ENCODE measurements at places on chromosomes 1 and 21. TPM values are rescaled to one million over a fixed set of nuclear protein-coding genes. Genes with fewer than 3 reads are reported as not detected.

DNA sequence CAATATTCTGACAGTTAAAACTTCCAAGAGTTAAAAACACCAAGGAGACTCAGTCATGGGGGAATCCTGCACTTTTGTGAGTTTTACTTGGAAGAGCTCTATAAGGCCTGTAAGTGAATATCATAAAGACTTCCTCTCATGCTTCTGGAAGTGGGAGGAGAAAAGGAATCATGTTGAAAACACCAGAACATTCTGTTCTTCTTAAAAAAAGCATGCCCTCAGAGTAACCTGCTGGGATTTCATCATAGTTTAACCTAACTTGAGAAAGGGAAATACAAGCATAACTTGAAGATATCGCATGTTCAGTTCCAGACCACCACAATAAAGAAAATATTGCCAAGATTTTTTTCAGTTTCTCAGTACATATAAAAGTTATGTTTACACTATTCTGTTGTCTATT, 51.9 kb downstream of the COL11A1 start:
- no peak for DNase-seq

Gene FAM3B
- total RNA-seq = 6.1 TPM

Gene VWA5B1
- 0.14 TPM for total RNA-seq

DNA sequence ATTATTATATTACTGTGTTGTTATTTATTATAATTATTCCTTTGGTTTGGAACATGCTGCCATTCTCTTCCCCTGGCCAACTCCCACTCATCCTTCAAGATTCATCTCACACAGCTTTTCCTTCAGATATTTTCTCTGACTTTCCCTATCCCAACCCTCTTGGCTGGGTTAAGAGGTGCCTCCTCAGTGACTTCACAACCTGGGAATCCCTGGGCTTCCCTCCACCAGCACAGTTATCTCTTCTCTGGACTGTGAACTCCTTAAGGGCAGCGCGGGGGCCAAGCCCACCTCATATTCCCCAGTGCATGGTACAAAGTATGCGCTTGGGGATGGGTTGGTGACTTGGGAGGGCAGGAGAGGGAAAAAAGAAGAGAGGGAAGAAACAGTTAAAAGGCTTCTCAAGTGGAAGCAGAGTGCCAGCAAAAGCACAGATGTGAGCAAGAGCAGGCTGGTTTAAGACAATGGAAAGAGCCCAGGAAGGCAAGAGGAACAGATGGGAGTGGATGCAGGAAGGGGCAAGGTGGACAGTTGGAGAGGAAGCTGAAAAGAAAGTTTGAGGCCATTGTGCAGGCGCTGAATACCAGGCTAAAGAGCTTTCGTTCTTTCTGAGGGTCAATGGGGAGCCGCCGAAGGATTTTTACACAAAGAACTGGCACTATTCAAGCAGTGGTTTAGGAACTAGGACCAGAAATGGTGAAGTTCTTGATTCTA, 132.3 kb downstream of the BEND5 start:
- DNase-seq = no peak

Gene MROH9
- not detected for total RNA-seq

DNA sequence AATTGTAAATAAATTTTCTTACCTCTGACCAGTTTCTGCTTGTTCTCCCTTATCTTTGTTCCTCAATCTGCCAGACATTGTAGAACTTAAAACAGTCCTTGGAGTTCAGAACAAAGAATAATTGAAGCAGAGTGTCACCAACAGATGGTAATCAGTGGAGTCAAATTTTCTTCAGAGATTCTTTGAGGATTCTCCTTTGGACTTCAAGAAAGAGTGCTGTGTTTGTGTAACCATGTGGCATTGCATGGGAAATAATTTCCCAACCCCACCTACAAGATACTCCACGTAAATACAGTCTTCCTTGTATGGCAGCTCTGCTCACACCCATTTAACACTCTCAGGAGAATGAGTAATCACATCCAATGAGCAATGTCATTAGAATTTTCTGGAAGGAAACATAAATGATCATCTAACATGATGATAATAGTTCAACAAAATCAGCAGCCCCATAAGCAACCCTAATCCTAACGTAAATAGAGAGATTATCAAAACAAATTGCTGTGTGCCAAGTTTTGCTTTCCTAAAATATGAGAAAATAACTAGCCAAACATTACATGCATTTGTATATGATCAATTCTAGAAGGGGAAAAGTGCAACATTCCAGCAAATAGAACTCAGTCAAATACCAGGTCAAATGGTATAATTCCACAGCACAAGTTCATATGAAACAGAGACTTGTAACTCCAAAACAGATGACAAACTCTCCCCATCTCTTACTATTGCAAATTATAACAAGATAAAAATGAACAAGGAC, 6.9 kb upstream of the DENND1B start:
- no peak for DNase-seq

- DNase-seq = no peak
Observed at GRCh38 chr1:230253150-230253549, 173.0 kb downstream of the PGBD5 start.

- no peak for DNase-seq
Observed at GRCh38 chr1:30533141-30533540, 190.2 kb downstream of the MATN1 start.

- no peak for DNase-seq
Observed at GRCh38 chr1:226656601-226657277, 82.3 kb downstream of the ITPKB start.
